Activated CD4-positive, alpha-beta T cell treated with anti-CD3 and anti-CD28 coated beads for 24 hours (primary cell): ENCODE measurements at places on chromosomes 12 and 14.

GRCh38 chr14:67497716-67498115 is 9.2 kb upstream of the TMEM229B start:
- no peak for DNase-seq

DNA sequence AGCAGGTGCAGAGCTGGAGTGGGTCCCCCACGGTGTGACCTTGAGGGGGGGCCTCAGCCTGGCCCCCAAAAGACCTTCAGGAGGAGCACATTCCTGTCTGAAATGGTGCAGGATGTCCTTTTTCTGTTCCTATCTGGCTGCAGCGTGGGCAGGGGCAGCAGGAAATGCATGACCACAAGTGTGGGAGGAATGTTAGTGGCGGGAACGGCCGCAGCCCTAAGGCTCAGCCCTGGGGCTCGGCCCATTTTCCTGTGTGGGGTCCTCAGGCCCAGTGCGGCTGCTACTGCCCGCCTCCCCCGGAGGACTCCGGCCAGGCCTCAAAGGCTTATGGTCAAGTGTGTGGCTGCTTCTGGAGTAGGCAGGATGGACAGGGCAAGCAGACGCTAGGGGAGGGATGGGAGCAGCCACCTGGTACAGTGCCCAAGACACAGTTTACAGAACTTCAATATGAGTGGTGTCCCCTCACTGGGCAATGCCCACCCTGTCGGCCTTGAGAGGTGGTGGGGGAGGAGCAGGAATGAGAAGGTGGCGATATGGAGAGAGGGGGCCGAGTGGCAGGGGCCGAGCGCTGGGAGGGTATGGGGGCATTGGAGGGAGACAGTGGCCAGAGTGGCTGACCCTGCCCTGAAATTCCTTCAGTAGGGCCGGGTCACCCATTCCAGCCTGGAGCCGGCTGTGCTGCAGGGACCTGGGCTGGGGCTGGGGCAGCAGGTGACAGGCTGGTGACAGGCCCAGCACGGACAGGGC is 137.4 kb downstream of the CALM1 start:
- no peak for DNase-seq

DNA sequence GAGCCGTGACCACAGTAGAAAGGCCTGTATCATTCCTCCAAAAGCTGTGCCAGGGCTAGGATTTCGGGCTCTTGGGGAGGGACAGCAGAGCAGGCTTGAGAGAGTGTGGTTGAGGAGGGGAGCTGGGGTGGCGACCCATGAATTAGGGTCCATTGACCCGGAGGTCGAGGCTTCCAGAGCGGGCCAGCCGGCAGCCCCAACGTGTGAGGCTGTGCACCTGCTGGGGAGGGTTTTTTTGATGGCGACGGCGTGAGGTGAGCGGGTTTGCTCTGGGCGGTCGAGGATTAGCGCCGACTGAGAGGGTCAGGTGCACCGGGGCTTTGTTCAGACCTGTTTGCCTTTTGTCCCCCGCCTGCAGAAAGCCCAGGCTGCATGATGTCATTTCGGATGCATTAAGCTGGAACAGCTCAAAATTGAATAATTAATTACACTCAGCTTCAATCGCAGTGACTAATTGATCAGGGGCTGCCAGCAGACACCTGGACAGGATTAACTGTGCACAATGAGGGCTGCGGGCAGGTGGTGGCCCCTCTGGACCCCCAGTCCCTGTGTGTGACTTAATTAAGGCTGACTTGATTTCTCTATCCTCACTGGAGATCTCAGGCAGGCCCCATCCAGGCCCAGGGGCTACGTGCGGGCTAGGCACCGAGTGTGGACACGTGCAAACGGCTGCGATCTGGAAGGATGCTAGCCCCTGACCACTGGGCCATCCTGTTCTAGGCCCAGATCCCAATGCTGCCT is 42.1 kb upstream of the MEG3 start:
- no peak for DNase-seq

DNA sequence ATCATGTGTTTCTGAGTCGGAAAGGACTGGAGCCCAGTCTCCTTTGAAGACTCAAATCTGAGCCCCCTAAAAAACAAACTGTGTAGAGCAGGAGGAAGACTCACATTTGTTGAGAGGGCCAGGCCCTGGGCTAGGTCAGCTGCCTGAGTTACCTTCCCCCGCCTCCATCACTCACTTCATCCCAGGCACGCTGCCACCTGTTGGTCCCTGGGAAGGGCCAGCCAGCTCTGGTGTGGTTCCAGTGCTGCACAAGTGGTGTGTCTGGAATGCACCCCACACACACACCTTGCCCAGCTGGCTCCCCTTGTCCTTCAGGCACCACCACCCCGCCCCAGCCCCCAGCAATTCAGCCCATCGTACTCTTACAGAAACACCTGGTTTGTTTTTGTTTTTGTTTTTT is 9.0 kb downstream of the MVK start:
- no peak for DNase-seq

- no peak for DNase-seq
Observed at GRCh38 chr12:9750276-9751203, 10.2 kb downstream of the CD69 start.

DNA sequence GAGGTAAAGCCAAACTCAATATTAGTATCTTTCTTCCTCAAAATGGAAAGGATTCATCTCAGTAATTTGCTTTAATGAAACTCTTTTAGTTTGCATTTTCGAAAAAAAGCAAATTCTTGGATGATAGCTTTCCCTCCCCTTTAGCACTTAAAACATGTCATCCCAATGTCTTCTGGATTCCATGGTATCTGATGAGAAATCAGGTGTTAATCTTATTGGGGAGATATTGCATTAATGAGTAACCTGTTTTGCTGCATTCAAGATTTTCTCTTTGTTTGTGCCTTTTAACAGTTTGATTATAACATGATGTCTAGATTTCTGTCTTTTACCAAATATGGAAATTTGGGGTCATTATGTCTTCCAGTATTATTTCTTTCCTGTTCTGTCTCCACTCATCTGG is 405.1 kb upstream of the FOXG1 start:
- DNase-seq, result no peak

DNA sequence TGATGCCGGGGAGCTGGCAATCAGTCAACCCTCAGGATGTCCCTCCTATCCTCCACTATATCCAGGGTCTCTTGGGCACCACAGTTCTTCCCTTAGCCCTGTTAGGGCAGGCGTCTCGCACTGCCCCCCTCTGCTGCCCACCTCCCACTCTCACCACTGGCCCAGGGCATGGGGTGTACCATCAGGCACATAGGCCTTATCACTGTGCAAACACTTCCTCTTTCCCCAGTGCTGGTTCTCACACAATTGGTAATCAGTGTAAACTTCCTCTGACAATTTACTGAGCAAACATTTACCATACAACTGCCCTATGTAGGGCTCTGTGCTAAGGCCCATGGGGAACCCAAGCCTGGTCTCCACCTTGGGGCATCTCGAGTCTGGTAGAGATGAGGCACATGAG is 20.1 kb upstream of the TMED10 start:
- no peak for DNase-seq
